ENCODE measurements at places on chromosomes 11 and 22.
A peak's percentile ranks its signal among the peaks of the same experiment; 100 is the strongest.

GRCh38 chr11:65125197-65126056 is 3.3 kb downstream of the MRPL49 start:
- no peak for DNase-seq

GRCh38 chr11:60457576-60457975 is 1.9 kb downstream of the MS4A1 start:
- no peak for DNase-seq

DNA sequence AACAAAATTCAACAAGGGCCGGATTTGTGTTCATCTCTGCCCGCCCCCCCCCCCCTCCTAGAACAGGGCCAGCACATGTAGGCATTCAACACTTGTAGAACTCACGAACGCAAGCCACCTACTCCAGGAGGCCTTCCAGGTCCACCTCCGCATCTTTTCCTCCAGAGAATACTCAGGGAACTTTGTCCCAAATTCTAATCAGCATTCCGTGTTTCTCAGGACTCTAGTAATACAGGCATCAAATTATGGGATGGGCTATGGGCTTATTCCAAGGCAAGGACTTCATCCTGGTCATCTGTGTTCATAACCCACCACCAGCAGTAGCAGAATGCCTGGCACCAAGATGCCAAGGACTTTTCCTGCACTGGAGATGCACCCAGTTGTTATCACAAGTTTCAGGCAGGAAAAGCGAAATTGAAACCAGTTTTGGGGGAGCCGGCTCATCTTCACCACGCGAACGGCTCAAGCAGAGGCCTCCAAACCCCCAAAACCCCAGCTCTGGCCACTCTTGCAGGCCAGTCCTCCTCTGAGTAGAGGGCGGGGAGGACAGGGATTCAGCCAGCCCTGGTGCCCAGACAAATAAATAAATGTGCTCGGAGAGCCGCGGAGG is 462 bp downstream of the UBE2L6 start:
- DNase-seq = no peak

DNA sequence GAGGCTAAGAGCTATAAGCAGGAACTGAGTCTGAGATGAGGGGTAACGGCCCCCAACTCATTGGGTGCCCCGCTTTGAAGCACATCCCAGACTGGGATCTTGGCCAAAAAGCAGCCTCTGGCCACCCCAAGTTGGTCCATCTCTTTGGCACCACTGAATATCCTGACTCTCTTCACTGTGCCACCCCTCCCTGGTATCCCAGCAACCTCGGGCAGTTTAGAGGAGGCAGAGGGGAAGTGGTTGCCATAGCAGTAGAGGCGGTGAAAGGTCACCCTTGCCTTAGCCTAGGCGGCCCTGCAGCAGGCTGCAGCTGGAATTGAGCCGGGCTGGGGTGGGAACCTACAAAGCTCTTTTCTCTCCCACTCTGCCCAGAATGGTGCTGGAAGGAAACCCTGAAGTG is 1.1 kb downstream of the PELI3 start:
- peak; percentile 75 for DNase-seq

DNA sequence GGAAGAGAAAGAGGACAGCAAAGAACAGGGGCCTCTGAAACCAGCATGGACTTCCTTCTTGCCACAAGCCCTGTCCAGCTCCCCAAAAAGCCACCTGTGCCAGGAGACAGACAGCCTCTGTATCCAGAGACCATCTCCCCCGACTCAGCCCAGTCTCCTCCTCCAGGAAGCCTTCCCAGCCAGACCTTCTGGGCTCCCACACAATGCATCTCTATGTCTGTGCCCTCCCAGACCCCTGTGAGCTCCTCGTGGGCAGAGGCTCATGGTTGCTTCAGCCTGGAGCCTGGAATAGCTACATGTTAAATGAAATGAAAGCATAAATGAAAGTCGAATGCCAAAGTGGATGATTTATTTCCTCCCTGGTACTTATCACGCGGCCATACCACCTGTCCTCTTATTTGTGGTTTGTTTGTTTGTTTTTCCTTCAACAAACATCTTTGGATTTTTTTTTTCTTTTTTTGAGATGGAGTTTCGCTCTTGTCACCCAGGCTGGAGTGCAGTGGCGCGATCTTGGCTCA is 7.3 kb upstream of the ARAP1 start:
- no peak for DNase-seq

GRCh38 chr11:95306801-95307200 is 75.8 kb upstream of the SESN3 start:
- DNase-seq = no peak

Data from neural progenitor cell (in vitro differentiated cells).